ENCODE measurements at places on chromosomes 5 and 9.

- no peak for DNase-seq
These were observed 264.6 kb downstream of the TMEM167A start for GRCh38 chr5:82812575-82812974.

GRCh38 chr9:10127867-10128266 is 484.9 kb downstream of the PTPRD start:
- no peak for DNase-seq

DNA sequence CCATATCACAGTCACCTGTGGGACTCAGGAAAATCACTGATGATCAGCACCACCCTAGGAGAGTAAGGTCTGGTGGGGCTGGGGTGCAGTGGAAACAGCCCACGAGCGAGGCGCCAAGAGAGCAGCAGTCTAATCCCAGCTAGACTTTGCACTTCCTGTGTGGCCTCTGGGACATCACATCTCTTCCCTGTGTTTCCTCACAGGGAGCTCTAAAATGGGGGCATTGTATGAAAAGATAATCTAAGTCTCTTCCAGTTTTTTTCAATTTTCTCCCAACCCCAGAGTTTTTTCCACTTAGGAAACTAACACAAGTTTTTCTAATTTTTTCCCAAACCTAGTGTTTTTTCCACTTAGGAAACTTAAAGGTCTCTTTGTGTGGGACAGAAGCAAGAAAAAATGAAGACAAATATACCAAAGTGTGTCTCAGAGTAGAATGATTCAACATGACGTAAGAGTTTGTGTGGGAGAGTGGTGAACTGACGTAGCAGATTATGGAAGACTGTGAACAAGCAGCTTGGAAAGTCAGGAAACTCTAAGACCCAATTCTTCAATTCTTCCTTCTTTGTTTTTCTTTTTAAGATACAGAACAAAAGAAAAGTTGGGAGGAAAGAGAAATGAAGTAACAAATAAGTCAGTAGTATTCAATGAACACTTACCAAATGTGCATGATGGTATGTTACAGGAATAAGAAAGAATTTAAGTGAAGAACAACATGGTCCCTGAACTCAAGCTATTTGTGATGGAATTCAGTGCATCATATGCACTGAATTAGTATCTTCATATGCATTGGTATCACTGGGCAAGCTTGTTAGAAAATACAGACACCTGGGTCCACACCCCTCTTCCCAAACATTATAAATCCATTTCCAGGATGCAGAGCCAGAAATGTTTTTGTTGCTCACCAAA is 51.3 kb downstream of the LHFPL2 start:
- DNase-seq, result no peak

- no peak for DNase-seq
These were observed 11.6 kb upstream of the CEL start for GRCh38 chr9:133050142-133050541.

DNA sequence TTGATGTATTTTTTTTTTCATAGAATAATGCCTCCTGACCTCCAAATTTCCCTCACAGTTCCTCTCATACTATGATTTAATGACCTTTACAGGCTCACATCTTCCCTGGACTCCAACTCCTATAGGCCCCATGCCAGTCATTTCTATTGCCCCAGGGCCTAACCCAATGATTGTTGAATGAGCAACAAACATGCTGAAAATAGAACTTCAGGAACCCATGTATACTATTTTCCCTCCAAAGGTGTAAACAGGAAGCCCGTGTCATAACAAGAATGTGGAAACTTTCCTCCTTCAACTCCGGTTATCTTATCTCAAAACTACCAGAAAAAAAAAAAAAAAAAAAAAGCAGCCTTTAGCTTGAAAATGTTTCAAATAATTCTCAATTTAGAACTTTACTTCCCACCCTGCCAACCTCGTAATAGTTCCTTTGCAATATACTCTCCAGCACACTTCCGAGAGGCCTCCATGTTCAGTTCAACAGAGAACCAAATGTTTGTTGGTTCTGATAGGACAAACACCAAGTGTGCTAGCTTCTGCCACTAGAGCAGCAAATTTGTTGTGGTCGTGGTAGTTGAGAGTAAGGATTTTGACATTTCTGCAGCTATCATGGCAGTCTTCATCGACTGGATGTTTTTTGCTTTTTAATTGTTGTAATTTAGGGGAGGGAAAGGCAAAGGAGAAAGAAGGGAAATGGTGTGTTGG is 25.8 kb downstream of the TRPM6 start:
- DNase-seq, result no peak

DNA sequence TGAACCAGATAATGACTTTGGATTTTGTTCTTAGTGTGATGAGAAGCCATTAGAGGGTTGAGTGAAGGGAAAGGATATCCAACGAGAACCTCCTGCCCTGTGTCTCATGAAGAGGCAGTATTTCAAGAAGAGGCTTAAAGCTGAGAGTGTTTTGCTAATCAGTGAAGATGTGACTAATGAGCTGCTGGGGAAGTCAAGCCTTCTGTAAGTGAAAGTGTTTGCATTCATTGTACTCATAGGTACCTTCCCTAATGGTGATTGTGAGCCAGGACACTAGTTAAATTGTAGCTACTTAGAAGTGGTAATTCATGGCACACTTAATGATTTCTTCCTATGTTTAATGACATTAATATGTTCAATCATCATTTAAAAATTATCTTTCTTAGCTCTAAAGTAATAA is 23.7 kb downstream of the PIP5K1B start:
- DNase-seq, result peak; percentile 19

Data from GM13977 (cell line).